ENCODE measurements at places on chromosomes 6 and 20.
A peak's percentile ranks its signal among the peaks of the same experiment; 100 is the strongest.

DNA sequence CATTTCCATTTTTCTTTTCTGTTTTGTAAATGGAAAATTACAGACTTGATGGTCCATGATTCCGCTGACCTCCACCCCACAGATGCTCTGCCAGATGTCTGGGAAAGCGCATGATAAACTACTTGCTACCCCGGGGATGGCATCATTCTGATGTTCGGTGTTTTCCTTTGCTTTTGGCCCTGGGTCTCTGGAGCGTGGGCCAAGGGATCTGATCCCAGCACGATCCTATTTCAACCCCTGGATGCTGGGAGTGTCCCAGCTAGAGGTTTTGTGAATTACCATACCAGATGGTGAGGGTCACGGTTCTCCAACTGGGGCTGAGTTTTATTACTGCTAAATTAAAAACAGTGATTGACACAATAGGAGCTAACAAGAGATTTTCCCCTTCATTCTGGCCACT, 25.2 kb upstream of the MYLIP start:
- DNase-seq: no peak

DNA sequence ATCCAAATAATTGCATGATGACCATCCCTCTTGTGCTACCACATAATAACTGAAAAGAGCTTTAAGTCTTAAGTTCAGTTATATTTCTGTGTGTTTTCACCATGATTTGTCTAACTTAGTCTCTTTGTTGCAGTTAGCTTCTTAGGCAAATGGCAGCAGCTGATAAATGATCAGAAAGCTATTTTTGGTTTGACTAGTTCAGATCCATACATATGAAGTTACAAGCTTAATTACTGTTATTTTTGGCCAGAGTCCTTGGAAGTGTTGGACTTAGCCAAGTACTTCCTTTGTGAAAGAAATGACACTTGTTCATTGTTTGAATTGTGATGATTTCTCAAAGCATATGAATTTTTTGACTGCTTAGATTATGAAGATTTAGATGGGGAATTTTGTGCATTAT, 54.2 kb downstream of the HIVEP1 start:
- DNase-seq: no peak

DNA sequence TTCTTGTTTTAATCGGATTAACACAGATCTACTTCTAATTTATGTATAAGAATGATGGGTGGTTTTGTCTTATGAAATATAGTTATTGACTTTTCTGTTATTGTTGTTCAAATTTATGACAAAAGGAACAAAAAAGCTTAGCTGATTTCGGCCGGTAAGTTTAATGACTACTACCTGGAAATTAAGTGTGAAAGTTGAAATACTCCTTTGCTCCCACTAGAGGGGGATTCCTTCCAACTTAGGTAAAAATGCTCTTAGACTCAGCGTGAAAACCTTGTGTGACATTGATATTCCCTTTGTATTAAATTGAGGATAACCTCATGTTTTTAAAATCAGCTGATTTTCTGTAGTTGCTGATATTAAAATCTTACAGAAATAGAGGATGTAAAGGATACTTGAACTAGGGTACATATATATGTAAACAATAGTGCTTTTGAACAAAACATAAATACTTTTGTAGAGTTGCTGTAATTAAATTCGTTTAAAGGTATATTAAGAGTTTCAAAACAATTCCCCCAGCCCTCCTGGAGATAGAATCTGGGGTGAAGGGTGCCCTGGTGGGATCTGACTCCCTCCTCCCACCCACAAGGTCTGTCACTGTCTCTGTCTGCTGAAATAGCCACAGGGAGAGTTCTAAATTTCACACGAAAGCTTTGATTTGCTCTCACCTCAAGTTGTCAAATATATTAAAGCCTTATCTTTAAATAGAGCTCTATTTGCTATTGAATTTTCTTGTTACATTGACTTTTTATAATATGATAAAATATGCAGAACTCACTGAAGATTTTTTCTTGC, 257.5 kb downstream of the ARID1B start:
- DNase-seq: peak; percentile 74

- no peak for DNase-seq
Observed at GRCh38 chr6:155706341-155706740, 250.7 kb upstream of the NOX3 start.

- DNase-seq: no peak
Observed at GRCh38 chr6:35341557-35341956, 801 bp upstream of the PPARD start.

DNA sequence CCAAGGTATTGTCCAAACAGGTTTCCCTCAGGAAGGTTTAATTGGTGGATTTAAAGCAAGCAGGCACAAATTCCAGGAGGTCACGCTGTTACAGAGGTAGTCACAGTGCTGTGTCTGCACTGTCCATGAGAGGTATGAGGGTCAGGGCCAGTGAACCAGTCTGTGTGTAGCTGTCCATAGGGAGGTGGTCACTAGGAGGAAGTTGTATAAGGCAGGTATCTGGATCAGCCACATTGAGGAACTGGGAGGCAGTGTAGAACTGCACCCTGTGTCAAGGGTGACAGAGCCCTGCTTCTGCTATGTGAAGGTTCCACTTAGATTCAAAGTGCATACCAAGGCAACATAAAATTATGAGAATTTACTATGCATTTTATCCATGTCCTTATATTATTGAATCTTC, 73.3 kb downstream of the MAP3K4 start:
- no peak for DNase-seq

- DNase-seq: no peak
Observed at GRCh38 chr6:168311410-168312124, 8.0 kb downstream of the DACT2 start.

GRCh38 chr20:4439461-4439860, 282.2 kb upstream of the PRND start:
- no peak for DNase-seq

DNA sequence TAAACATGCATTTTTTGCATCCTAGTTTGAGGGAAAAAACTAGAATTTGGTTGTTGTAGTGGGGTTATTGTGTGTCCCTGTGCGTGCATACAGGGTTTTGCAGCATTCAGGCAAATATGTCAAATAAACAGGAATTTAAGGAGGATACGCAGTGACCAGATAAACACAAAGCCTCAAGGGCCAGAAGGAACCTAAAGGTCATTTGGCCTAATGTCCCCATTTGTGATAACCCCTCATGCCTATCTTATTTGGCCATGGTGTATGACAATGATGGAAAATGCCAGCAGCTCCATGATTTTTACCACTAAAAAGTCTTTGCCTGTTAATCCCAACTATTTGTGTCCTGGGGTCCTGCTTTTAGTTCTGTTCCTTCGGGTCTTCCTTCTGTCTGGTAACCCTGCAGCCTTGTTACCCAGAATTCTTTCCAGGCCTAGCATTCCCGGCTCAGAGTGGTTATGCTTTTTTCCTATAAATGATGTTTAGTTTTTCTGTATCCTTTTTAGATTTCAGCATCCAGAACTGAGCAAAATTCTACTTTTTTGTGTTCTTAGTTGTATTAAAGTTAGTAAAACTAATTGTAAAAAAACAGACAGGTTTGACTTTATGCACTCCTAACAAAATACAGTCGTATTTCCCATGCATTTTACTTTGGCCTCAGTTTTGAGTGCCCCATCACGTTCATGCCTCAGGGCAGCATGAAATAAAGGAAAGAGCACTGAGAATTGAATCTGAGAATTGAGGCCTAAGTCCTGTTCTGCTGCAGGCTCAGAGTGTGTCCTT, 4.4 kb downstream of the STX16 start:
- DNase-seq: no peak

GRCh38 chr20:53379014-53379832, 214.4 kb downstream of the ZNF217 start:
- DNase-seq: no peak

DNA sequence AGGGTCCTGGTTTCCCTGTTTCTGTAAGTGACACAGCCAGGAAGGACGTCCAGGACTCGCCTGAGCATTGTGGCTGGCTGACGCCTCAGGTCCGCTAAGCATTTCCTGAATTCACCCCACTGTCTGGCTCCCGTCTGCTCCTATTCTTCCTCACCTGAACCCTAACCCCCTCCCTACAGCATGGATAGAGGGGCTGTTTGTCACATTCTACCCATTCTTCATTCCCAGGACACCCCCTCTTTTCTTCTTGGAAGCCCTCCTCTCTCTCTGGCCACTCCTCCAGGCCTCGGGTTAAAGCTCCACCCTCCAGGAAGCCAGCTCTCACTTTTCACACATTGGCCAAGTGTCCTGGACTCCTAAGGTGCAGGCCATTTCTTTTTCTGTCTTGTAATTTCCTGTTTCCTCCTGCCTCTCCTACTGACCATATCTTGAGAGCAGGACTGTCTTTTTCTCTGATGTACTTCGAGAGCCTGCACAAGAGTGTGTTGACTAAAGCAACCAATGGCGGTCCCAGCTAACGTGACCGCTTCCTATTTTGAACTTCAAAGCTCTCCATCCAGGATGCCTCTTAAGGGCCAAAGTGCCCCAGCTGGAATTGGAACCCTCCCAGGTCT, 24.2 kb upstream of the MYMX start:
- no peak for DNase-seq

DNA sequence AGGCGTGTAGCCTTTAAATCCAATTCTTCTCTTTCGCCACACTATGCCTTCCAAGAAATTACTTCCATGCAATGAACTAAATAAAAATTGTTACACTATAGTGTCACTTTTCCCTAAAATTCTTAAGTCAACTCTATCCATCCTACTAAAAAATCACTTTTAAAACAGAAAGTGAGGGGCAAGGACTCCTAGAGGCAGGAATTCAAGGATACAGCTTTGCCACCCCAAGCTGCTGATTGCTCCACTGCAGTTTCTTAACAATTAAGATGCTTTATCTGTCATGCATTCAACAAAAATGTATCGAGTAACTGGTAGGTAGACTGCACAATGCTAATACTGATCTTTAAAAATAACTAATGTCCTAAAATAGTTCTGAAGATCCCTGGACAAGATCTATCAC, 4.3 kb downstream of the MCM9 start:
- DNase-seq: no peak

DNA sequence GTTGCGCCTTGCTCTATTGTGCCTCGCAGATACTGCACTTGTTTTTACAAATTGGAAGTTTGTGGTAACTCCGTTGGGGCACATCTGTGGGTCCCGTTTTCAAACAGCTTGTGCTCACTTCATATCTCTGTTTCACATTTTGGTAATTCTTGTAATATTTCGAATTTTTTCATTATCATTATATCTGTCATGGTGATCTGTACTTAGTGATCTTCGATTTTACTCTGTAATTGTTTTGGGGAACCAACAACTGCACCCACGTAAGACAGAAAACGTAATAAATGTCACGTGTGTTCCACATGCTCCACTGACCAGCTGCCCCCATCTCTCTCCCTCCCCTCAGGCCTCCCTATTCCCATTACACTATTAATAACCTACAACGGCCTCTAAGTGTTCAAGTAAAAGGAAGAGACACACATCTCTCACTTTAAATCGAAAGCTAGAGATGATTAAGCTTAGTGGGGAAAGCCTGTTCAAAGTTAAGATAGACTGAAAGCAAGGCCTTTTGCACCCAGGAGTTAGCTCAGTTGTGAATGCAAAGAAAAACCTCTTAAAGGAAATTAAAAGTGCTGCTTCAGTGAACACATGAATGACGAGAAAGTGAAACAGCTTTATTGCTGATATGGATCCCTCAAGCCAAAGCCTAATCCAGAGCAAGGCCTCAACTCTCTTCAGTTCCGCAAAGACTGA, 26.9 kb downstream of the TTLL2 start:
- DNase-seq: no peak

DNA sequence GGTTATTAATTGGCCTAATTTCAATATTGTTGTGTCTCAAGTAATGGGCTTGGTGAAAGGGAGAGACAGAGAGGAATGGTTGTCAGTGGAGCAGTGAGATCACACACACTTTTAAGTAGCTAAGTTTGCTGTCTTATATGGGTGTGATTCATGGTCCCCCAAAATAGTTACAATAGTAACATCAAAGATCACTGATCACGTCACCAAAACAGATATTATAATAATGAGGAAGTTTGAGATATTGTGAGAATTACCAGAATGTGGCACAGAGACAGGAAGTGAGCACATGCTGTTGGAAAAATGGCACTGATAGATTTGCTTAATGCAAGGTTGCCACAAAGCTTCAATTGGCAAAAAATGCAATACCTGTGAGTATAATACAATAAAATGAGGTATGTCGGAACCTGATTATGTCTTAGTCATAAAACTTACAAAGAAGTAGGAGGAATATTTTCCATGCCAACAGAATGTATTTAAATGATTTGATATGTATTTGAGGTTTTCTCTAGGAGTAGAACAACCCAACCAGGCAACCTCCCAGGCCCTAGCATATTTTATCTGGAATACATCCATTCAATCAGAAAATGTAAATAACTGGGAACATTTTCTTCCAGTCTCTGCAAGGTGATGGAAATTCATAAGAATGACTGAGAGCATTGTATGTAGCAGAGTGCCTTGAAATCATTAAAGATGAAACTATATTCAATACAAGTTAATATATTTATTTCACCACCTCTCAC, 167.8 kb downstream of the CARMIL1 start:
- no peak for DNase-seq

DNA sequence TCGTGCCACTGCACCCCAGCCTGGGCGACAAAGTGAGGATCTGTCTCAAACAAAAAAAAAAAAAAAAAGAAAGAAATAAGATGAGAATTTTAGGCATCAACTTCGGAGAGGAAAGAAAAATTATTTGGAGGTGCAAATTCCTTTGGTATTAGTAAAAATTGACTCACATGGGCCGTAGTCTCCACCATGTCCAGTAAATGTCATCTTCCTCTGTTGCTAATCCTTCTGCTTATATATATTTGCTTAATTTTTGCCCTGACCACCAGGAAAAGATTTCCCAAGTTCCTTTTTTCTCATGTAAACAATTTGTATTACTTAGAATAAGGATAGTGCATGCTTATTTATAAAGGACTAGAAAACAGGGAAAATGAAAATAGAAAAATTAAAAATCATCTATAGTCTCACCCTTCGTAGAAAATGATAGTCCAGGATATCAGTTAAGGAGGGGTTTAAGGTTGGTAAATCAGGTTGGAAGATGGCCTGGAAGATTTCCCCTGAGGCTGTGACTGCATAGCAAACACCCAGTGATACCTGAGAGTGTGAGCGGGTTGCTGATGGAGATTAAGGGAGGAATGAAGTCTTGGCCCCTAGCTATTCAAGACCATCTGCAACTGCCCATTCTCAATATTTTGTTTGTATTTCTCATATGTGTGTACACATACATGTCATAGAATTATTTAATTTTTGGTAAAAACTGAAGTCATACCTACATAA, 240.8 kb downstream of the ZNF217 start:
- no peak for DNase-seq

GRCh38 chr20:6142348-6142993, 19.6 kb upstream of the FERMT1 start:
- DNase-seq: peak; percentile 59

GRCh38 chr20:39698752-39699151, 736.6 kb downstream of the DHX35 start:
- no peak for DNase-seq
